Fibroblast of skin of back (primary cell): ENCODE measurements at places on chromosomes 4 and X.

- peak; percentile 76 for DNase-seq
Observed at GRCh38 chr4:187550256-187550950, 445.2 kb upstream of the ZFP42 start.

DNA sequence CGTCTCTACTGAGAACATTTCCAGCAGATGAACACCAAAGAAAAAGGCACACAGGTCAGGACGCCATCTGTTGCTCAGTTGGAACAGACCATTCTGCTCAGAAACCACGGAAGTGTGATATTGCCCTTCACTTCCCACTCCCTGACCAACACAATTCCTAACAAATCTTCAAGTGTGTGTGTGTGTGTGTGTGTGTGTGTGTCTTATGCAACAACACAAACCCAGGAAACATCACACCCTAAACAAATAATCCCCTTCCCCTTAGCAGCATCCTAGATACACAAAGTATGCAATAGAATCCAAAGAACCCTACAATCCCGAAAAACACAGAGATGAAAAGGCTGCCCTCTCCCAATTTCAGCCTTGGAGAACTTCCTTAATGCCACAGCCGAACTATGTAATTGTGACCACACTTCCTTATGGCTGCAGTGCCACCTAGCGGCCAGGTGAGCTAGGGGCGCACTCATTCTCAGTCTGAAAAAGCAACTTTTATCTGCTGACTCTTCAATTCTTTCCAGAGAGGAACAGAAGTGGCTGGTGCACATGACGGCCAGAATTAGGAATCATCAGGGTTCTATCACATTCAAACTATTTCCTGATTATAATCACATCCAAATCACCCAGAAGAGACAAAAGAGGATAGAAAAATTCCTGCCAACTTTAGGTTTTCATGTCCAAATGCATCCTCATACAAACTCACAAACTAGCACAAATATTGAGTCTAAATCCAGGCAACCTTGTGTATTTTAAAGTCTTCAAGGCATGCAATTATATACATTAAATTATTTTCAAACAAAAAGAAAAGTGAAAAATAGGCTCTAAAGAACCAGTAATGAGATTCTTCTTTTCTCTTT is 164.9 kb downstream of the DHX15 start:
- peak; percentile 61 for DNase-seq

- DNase-seq: peak; percentile 70
Observed at GRCh38 chr4:94959307-94959706, 201.6 kb downstream of the BMPR1B start.

- no peak for DNase-seq
Observed at GRCh38 chr4:63894161-63894560, 515.1 kb downstream of the TECRL start.

DNA sequence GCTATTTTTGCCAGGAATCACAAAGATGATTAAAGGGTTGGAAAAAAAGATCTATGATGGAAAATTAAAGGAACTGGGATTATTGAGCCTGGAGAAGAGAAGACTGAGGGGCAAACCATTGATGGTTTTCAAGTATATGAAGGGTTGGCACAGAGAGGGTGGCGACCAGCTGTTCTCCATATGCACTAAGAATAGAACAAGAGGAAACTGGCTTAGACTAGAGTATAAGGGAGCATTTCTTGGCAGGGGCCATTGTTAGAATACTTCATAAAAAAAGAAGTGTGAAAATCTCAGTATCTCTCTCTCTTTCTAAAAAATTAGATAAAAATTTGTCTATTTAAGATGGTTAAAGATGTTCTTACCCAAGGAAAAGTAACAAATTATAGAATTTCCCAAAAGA is 75.1 kb downstream of the NPNT start:
- no peak for DNase-seq

- DNase-seq: peak; percentile 72
Observed at GRCh38 chrX:13094828-13095341, 50.5 kb upstream of the FAM9C start.

GRCh38 chr4:140069066-140069465 is 84.9 kb downstream of the MAML3 start:
- peak; percentile 65 for DNase-seq

DNA sequence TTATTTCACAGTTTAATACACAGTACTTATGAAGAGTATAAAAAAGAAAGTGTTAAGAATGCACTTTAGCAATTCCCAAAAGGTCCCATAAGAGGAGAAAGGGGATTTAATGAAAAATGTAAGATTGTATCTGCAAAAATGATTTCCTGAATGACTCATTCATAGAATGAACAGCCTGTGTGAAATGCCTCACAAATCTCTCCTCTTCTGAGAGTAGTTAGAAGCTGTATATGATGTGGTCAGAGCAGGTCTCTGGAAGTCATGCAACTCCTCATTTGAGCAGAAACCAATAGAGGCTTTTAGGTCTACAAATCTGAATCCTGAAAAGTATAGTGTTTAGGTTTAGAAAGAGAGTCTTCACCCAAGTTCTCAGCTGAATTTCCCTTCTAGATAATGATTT is 381.3 kb upstream of the INTU start:
- DNase-seq: peak; percentile 76

DNA sequence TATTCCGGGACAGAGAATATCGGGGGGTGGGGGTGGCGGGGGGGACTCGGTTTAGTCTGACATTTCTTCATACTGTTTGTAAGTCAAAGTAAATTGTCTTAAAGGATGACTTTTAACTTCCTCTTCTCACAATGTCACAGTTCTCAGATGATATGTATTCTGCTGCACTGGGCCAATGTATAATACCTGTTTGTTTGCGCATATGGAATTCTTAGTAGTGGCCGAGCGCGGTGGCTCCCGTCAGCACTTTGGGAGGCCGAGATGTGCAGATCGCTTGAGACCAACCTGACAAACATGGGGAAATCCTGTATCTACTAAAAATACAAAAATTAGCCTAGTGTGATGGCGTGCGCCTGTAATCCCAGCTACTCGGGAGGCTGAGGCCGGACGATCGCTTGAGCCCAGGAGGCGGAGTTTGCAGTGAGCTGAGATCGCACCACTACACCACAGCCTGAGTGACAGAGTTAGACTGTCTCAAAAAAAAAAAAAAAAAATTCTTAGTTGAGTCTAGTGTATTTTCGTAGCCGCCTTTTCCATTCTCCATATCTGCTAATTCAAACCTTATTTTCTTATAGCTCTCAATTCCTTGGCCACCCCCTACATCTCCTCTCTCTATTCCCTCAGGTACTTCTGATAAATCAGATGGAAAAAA is 851 bp downstream of the POLR2B start:
- DNase-seq: peak; percentile 46

DNA sequence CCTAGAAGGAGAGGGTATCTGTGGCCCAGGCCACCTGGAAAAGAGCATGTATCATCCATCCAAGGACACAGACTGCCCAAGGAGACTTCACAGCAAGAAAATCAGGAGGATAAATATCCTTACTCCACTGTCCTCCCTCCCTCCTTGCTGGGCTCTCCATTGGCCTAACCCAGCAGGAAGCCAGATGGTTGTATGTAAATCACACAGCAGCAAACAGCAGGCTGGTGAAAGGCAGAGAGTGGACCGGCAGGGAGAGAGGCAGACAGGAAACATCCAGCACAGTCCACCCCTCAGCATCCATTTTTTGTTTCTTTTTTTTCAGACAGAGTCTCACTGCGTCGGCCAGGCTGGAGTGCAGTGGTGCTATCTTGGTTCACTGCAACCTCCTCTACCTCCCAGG is 17.5 kb downstream of the TXK start:
- DNase-seq: no peak

DNA sequence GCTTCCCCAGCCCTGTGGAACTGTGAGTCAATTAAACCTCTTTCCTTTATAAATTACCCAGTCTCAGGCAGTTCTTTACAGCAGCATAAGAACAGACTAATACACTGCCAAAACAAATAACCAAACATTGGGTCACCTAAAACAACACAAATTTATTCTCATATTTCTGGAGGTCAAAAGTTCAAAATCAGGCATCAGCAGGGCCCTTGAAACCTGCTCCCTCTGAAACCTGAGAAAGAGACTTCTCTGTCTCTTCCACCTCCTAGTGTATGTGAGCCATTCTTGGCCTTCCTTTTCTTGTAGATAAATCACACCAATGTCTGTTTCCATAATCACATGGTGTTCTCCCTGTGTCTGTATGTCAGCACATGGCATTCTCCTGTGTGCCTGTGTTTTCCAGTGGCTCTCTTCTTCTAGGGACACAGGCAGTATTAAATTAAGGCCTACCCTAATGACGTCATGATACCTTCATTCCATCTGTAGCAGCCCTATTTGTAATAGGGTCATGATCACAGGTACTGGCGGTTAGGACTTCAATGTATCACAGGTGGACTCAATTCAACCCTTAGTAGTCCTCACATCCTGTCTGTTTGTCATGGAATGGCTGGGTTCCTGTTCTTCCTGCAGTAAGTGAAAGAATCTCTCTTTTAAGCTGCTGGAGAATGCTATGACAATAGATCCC is 147.3 kb upstream of the CLNK start:
- no peak for DNase-seq

GRCh38 chrX:136237074-136237473 is 14.1 kb downstream of the MAP7D3 start:
- no peak for DNase-seq

- no peak for DNase-seq
Observed at GRCh38 chrX:17567187-17567586, 170.1 kb upstream of the SCML1 start.

DNA sequence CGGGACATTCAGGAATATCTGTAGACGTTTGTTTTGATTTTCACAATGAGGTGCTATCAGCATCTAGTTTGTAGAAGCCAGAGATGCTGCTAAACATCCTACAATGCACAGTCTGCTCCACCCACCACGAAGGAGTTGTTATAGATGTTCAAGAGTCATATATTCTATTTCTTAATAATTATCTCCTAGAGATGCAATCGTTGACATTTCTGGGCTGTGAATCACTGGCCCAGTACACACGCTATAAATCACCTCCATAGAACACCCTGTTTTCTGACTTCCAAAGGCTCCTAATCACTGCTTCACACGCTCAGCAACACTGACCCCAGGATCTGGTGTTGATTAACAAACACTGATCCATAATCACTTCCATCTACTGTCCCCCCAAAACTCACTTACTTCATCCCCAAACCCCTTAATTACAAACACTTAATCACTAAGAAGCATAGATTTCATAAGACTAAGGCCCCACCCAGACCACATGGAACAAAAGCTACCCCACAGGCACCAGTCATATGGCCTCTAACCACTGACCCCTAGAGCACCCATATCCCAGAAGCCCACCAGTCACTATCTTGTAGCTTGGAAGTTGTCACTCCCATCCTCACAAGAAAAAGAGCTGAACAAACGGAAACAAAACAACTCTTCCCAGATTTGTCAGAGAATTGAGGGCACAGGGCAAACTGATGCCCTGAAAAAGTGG is 31.7 kb upstream of the ZNF41 start:
- DNase-seq: peak; percentile 25

DNA sequence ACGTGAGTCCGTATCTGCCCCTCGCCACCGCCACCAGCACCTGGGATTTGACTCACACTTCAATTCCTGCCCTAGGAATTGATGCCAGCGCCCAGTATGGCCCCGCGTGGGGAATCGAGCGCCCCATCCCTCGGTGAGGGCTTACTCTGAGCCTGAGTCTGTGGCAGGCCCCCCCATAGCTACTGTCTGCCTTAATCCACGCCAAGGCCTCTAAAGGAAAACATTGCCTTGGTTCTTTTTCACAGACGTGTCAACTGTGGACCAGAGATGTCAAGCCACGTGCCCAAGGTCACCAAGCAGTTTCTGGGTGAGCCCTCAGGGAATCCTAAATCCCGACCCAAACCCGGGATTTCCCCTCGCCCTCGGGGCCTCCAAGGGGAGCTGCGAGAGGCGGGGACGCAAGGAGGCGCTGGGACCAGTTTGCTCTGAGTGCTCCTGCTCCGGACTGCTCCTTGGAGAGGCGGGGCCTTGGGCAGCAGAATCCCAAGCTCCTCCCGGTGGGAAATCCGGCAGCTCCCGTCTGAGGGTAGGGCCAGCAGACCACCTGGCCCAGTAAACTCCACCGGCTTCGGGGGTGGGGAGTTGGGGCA is 12.9 kb downstream of the MSX1 start:
- DNase-seq: no peak

GRCh38 chrX:17167915-17168314 is 207.1 kb upstream of the NHS start:
- no peak for DNase-seq

GRCh38 chrX:44570522-44570921 is 27.9 kb upstream of the FUNDC1 start:
- peak; percentile 13 for DNase-seq

- DNase-seq: peak; percentile 54
Observed at GRCh38 chrX:67545036-67545821, 1.4 kb downstream of the AR start.

DNA sequence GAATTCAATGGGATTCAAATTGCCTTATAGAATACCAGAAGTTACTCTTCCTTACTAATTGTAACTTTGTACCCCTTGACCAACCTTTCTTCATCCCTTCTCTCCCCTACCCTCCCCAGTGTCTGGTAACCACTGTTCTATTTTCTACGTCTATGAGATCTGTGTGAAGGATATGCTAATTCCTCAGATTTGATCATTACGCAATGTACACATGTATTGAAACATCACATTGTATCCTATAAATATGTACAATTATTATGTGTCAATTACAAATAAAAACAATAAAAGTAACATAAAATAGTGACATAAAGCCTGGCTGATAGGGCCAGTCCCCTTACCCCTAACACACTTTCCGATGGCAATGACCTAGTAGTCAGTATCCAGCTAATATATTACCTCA is 95.1 kb upstream of the GRIA3 start:
- DNase-seq: no peak

DNA sequence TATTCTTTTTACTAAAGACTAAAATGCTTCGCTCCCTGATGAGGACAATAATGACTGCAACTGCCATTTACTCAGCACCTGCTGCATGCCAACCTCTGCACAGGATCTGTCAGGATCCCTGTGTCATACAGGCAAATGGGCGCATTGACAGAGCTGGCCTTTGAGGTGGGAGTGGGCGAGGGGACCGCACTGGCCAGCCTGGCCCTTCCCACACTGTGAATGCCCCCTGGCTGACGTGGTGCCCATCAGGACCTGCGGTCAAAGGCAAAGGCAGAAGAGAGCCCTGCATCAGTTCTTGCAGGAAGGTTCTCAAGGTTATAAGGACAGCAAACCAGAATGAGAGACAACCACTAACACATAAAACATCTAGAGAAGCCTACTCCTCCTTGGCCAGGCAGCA is 67.9 kb downstream of the HAUS3 start:
- no peak for DNase-seq

DNA sequence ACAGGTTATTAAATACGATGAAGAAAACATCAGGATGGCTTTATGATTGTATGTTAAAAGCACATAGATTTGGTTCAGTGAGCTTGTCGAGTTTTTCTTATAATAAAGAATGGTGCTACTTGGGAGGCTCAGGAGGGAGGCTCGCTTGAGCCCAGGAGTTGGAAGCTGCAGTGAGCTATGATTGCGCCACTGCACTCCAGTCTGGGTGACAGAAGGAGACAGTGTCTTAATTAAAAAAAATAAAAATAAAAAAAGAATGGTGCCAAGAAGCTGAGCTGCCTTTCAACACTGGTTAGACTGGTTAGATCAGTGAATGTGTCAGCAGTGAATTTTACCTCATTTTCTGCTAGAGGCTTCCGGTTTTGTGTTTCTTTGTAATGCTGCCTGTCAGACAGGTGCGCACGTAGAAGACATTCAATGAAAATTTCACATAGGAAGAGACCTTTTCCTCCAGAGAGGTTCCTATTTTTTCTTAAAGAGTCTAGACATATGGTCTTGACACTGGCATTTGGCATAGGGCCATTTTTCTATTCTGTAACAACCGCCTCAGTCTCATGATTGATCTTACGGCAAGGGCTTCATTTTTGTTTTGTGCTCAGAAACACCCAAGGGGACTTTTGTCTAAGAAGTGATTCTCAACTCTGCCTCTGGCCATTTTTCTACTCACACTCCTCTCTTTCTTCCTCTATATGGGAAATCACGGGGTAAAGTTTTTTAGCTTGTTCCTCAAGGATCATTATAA is 15.0 kb upstream of the ARSF start:
- no peak for DNase-seq
